T-helper 2 cell treated with Interferon-gamma antibody and Interleukin-4, amounts not matched to agents 5 μg/mL and 100 μg/mL, for 36 hours (primary cell): ENCODE measurements at places on chromosomes 1 and 21.

DNA sequence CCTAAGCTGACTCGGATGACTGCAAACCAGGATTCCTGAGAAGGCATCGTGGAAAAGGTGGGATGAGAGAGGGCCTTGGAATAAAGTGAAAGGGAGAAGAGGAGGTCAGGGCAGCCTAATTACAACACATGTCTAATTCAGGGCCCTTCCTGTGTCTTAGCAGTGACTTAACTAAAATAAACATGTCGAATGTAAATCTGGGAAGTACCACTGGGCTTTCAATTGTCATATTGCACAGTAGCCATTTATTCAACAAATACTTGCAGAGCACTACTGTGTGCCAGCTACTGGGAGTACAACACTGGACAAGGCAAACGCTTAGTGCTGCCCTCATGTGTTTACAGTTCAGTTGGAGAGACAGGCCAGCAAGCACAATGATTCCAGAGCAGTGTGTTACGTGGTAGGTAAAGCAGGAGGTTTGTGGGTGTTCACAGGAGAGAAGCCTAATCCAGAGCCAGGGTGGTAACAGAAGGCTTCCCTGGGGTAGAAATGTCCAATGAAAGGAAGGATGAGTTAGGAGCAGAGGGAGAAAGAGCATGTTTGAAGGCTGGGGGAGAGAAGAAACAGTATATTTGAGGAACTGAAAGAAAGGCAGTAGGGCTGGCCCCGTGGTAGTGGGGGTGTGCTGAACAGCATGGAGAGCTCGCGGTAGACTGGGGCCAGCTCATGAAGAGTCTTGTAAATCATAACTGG, 38.0 kb upstream of the RASAL2 start:
- DNase-seq, result no peak

- DNase-seq, result no peak
These were observed 41.0 kb upstream of the LIN9 start for GRCh38 chr1:226349801-226350518.

DNA sequence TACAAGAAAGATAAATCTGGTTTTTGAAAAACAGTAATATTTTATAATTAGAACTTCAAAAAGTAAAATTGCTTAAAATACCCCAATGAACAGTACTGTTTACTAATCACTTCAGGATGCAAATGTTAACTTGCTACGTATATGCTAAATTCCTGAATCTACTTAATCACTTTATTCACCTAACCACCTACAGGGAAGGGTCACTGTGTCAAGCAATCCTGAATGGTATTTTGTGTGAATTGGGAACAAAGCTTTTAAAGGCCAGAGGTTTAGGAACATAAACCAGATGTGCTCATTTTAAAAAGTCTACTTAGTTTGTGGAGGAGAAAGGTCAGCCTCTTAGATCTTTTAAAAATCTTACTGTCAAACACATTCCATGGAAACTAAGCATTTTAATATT, 1143.0 kb upstream of the ADGRL2 start:
- DNase-seq, result no peak

- DNase-seq, result no peak
These were observed 158.6 kb downstream of the SYT2 start for GRCh38 chr1:202551683-202552082.

DNA sequence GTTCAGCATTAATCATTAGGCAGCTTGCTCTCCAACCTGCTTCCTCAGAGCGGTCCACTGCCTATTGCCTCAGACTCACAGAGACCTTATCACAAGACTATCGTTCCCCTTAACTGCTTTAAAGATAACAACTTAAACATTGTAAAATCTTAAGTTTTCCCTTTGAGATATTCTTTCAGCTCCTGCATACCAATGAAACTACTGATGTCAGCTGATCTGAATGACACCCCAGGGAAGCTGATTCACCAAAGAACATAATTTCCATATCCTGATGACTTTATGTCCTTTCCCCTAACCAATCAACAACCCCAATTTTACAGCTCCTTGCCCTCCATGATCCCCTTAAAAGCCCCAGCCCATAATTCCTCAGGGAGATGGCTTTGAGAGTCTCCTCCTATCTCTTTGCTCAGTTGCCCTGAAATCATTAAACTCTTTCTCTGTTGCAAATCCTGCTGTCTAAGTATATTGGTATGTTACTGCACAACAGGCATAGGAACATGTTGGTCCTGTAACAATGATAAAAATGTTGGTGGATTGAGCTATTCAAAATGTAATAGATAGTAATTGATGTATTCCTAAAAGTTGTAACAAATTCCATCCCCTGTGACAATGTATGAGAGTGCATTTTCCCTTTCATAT, 621.4 kb upstream of the RGS18 start:
- no peak for DNase-seq

GRCh38 chr21:36707763-36708285, 8.9 kb downstream of the SIM2 start:
- no peak for DNase-seq

GRCh38 chr1:44406737-44407429, 1.8 kb downstream of the RNF220 start:
- no peak for DNase-seq

- peak; percentile 23 for DNase-seq
These were observed 709 bp upstream of the SLC41A1 start for GRCh38 chr1:205813755-205814058.
